ENCODE measurements at places on chromosomes 5 and 9. TPM values are rescaled to one million over a fixed set of nuclear protein-coding genes. Genes with fewer than 3 reads are reported as not detected.

DNA sequence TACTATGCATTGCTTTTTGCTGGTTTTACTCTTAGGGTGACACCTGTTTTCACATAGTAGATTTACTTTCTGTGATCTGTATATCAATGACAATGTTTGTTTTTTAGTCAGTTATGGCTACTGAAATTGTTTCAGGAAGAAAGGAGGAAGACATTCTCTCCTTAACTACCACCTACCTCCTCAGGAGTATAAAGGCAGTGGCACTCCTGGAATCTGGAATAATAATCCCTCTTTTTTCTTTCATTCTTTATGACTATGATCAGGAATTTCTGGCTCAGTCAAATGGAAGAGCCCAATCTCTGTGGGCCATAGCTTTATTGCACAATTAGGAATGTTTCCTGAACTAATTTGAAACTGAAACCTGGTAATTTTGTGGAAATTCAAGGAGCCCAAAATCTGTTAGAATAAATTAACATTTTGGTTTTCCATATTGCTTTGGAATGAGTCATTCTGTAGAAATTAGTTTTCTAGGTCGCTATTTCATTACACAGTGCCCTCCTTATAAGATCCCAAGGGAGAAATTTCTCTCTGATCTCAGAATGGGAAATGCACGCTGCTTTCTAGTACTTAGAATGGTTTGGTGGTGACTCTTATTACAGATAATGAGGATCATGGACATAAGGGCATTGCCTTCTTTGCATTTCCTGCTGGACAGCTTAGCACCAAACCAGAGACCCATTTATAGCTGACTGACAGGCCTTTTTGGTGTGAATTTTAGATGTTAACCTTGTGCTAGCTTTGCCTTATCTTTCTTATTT is 95.3 kb upstream of the VLDLR start:
- no peak for ATAC-seq

C1QTNF3 gene
- total RNA-seq = 1.2 TPM

- ATAC-seq = no peak
These were observed 1.9 kb downstream of the HK3 start for GRCh38 chr5:176897263-176897662.

GRCh38 chr5:150101023-150101422 is 14.7 kb upstream of the CSF1R start:
- ATAC-seq = peak; percentile 37

GRCh38 chr9:130017076-130017475 is 25.9 kb downstream of the FNBP1 start:
- no peak for ATAC-seq

DNA sequence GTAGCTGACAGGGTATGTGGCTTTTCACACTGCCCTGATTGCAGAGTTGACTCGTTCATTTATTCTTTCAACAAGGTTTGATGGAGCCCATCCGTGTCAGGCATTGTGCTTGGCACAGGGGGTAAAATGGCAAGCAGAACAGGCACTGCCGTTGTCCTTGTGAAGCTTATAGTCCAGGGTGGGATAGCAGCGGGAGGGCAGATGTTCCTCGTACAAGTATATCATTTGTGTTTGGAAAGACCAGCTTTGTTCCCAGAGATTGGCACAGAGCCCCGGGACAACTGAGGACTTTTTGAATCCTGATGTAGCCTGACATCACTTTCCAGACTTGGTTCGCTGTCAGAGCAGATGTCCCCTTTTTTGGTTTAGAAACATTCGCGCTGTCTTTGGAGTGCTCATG is 50.9 kb downstream of the MVB12B start:
- ATAC-seq = no peak

GRCh38 chr9:70672161-70672649 is 257.7 kb upstream of the KLF9 start:
- ATAC-seq = no peak

- ATAC-seq = no peak
These were observed 118.6 kb downstream of the UNC13B start for GRCh38 chr9:35280399-35280798.

DNA sequence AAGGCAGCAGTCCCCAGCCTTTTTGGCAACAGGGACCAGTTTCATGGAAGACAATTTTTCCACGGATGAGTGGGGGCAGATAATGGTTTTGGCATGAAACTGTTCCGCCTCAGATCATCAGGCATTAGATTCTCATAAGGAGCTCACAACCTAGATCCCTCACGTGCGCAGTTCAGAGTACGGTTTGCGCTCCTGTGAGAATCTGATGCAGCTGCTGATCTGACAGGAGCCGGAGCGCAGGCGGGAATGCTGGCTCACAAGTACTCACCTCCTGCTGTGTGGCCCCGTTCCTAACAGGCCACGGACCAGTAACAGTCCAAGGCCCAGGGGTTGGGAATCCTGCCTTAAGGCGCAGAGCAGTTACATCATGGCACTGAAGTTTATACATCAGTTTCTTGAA is 3.3 kb upstream of the BRD3 start:
- no peak for ATAC-seq

DNA sequence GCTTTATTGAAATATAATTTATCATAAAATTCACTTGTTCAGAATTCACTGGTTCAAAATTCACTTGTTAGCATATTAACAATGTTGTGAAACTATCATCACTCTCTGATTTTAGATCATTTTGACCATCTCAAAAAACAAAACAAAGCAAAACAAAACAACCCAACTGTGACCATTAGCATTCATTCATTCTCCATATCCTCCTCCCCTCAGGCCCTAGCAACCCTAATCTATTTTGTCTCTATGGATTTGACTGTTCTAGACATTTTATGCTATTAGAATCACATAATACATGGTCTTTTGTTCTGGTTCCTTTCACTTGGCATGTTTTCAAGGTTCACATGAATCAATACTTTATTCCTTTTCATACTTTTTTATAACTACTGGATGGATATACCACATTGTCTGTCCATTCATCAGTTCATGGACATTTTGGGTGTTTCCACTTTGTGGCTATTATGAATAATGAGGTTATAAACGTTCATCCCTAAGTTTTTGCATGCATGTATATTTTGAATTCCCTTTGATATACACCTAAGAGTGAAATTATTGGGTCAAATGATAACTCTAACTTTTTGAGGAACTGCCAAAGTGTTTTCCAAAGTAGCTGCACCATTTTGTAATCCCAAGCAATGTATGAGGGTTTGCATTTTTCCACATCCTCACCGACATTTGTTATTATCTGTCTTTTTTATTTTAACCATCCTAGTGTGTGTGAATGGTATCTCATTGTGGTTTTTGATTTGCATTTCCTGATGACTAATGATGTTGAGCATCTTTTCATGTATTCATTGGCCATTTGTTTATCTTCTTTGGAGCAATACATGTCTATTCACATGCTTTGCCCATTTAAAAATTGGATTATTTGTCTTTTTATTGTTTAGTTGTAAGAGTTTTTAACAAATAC is 304.1 kb downstream of the SH3GL2 start:
- no peak for ATAC-seq
